Smooth muscle cell of the brain vasculature (primary cell): ENCODE measurements at places on chromosomes 3 and 15.

GRCh38 chr3:13426591-13426990 lies 6.5 kb upstream of the NUP210 start:
- DNase-seq, result no peak

- no peak for DNase-seq
Measured at GRCh38 chr15:31230630-31231485, 95.8 kb upstream of the KLF13 start.

- DNase-seq, result no peak
Measured at GRCh38 chr3:169668072-169668956, 4.8 kb upstream of the MECOM start.

DNA sequence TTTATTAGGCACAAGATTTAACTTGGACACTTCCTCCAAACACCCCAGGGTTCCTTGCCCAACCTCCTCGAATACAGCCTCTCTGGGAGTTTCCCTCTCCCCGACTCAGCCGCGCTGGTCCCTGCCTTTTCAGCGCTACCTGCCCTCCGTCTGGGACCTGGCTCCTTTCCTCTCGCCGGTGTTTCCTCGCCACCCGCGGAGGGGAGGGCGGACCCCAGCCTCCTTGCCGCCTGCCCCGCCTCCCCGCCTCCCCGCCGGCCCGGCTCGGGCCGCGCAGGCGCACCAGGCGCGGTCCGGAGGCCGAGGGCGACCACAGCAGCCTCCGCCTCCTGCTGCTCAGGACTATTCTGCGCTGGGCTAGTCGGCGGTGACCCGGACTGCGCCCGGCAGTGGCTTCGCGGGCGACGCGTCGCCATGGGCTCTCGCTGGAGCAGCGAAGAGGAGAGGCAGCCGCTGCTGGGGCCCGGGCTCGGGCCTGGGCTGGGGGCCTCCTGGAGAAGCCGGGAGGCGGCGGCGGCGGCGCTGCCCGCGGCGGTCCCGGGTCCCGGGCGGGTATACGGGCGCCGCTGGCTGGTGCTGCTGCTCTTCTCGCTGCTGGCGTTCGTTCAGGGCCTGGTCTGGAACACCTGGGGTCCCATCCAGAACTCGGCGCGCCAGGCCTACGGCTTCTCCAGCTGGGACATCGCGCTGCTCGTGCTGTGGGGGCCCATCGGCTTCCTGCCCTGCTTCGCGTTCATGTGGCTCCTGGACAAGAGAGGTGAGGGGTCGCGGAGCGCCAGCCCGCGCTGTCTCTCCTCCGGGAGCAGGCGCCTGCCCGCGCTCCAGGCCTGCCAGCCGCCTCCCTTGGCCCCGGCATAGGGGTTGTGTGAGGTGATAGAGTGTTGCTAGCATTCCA lies at the start of gene SLC49A4:
Gene SLC49A4 (plus strand): TSS at position 291 of the 895 bp plus-strand sequence. CDS start 124 bp downstream, at position 415.
- peak; percentile 35 for DNase-seq

GRCh38 chr15:50624616-50625168 lies 61.9 kb downstream of the TRPM7 start:
- no peak for DNase-seq

GRCh38 chr15:70113304-70113700 lies 15.6 kb upstream of the TLE3 start:
- no peak for DNase-seq

DNA sequence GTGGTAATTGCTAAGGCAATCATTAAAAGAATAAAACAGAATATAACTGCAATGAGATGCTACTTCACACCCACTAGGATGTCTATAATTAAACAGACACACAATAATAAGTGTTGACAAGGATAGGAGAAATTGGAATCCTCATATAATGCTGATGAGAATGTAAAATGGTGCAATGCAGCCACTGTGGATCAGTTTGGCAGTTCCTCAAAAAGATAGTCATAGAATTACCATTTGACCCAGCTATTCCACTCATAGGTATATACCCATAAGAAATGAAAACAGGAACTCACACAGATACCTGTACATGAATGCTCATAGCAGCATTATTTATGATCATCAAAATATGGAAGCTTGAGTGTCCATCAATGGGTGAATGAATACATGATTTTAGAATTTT lies 9.6 kb upstream of the RNF111 start:
- DNase-seq, result no peak

GRCh38 chr3:172808969-172809546 lies 58.5 kb downstream of the ECT2 start:
- DNase-seq, result peak; percentile 12

DNA sequence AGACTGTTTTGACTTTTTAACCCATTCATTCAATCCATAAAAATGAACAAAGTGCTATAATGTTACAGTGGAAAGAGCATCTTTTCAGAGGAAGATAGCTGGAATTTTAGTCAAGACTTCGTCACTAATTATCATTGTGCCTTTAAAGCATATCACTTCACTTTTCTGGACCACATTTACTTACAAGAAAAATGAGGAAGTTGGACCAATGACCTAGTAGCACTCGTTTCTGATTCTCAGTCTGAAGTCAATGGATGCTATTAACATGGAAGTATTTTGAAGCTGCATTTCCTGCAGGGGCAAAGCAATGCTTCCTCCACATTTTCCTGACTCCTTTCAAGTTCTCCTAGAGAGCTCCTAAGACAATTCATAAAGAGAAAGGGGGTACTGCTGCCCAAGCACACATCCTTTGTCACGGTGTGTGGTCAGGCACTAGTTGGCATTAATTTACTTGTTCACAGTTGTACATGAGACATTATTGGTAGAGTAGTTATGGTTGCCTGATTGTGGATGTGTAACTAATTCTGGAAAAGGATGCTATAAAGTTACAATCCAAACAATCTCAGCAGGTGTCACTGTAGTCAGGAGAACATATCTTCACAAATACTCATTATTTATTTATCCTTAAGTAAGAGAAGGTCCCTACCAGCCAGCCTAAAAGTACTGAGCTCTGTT lies 1049.1 kb downstream of the FHIT start:
- DNase-seq, result peak; percentile 10

DNA sequence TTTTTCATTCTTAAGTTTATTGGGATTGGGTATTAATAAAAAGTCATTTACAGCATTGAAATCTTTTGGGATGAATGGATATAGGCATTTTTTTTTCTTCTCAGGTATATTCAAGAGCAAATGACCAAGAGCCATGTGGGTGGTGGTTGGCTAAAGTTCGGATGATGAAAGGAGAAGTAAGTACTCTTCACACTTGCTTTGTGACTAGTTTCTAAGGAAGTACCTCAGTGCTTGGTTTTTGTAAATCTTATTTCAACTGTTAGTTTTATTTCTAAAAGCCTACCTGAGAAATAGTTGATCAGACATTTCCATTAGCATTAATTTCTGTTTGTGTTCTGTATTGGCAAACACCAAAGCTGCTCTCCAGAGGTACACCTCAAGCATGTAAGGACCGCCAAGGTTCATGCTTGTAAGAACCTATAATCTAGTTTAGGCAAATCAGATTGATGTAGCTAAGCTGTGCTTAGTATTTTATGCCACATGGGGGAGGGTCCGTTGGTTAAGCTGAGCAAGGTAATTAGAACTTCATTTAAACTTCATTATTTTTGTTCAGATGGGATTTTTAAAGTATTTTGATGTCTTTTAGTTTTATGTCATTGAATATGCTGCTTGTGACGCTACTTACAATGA lies 35.4 kb downstream of the FXR1 start:
- DNase-seq, result no peak

DNA sequence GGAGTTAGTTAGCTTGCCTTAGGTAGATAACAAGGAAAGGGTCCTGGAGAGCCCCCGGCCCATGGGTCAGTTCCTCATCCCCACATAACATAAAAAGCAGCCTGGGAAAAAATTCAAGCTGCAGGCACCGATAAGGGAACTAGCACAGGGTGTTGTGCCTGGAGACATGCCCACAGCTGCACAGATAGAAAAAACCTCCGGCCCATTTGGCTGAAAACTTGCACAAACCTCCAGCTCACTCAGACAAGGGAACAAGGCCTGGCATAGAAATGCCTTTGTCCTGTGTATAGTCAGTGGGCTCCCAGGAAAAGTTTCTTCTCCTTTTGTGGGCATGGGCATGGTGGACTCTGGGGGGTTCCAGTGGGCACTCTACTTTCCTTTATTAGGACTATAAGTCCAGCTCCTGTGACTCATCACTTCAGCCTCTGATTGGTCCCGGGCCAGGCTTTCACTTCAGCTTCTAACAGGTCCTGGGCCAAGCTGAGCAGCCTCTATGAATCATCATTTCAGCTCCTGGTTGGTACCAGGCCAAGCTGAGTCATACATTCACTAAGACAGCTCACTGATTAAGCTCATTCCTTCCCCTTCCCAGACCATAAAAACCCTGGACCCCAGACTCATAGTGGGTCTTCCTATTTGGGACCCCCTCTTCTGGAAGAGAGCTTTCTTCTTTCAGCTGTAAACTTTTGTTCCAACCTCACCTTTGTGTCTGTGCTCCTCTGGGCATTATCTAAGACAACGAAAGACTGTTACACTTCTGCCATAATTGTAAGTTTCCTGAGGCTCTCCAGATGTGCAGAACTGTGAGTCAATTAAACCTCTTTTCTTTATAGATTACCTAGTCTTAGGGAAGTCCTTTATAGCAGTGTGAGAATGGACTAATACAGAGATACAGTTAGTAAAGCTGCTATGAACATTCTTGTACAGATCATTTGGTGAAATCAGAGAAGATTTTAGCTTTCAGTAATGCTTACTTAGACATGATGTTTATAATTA lies 348.0 kb upstream of the DPPA4 start:
- DNase-seq, result peak; percentile 86

DNA sequence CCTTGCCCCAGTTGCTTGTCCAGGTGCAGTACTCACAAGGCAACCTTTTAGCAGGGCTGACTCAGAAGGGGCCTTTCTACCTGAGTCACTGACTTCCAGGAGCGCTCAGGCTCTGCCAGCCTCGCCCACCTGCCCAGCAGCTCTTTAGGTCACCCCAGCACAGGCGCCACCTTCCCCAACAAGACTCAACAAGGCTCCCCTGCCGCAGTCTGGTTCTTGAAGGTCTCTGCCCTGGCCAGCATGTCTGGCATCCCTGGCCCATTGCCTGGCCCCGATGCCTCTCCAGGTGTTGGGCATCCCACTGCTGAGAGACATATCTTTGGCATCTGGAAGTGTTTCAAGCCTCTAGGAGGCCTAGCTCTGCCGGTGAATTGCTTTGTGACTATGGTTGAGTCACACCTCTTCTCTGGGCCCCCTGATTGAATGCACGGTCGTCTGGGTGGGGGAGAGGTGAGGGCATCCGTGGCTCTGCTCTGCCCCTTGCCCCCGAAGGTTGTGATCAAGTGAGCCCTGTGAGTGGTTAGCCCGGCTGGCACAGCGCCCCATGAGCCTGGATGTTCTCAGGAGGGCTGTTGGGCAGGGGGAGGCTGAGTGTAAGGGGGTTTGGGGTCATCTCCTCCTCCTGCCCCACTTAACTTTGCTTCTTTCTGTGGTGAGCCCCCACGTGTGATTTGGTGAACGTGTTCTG lies 21.6 kb downstream of the SNX33 start:
- DNase-seq, result no peak

DNA sequence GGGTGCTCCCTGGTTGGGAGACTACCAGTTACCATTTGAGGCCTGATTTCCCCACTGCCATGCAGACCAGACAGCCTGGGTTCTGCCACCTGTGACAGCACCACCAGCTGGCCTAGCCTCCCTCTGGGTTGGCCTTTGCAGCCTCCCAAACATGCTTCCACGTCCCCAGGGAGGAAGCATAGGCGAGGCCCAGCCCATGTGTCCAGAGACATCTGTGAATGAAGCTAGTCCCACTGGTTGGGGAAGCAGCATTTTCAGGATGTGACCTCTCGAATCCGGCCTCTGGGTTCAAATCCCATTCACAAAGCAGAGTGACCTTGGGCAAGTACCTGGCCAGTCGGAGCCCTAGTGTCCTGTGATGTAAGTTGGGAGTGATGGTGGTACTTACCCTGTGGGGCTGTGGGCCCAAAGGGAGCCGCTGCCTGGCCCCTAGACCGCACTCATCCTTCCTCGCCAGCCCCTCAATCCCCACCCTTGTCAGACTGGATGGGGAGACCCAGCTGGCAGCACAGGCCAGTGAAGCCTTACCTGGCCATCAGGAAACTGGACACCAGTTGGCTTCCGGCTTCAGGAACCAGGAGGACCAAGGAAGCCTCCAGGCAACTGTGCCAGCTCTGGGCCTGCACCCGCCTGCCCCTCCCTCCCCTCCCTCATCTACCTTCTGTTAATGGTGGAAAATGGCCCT lies 6.0 kb downstream of the KLF15 start:
- no peak for DNase-seq

DNA sequence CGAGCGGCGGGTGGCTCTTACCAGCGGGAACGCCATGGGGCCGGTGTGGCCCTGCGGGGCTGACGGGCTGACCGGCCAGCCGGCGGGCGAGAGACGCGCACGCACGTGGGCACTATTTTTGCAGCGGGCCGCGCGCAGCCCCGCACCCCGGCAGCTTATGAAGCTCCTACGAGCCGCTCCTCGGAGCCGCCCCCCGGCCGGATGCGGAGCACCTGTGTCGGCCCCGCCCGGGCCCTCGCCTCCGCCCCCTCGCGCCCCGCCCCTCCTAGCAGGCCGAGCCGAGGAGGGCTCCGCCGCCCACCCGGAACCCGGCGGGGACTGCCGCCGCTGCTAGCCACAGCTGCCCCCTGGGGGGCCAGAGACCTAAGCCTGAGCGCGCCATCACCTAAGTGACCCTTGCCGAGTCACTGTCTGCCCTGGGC lies 683 bp upstream of the CPEB1 start:
- no peak for DNase-seq
